ENCODE measurements at places on chromosomes 3 and 15.

DNA sequence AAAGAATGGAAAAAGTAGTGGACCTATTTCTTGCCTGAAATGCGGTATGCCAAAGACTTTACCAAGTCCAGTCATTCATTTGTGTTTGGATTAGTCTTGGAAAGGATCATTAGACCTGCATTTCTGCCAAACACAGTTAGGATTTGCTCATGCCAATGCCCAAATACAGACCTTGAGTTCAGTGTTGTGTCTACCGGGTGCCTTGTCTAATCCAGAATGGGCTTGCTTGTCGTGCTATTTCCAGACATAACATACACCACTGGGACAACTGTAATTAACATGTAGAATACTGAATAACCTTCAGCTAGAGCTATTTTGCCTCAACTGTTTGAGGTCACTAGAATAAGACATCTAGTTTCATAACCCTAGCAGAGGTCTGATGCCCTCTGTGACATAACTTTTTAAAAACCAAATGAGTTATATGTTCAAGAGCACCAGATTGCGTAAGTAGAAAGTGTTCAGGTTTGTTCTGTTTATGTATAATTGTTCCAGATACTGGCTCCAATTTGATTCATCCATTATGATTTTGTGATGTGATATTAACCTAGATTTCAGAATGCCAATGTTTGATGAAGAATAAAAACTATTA lies 145.3 kb upstream of the DPH6 start:
- no peak for DNase-seq

GRCh38 chr15:61558172-61559136 lies 329.4 kb upstream of the RORA start:
- no peak for DNase-seq

DNA sequence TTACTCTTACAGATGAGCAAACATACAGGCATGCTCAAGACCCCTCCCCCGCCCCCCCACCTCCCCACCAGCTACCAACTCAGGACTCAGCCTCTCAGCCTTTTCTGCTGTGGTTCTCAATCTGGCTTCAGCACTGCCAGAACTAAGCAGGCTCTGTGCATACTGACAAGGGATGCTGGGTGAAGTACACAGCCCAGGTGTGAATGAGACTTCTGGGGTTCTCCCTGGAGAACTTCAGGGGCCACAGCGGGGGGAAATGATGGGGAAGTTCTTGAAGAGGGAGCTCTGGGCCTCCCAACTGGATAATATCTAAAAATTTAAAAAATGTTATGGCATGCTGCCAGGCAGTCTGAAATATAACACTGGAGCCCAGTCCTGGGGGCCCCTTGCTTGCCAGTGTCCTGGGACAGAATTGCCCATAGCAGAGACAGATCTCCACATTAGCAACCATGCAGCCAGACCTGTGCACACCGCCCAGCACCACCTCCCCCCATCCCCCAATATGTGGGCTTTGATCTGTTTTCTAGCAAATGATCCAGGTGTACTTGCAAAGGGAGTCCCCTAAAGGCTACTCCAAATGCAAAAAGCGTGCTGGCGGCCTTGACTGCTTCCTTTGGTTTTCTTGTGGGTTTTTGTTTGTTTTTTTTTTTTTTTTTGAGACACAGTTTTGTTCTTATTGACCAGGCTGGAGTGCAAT lies 41.4 kb downstream of the PGPEP1L start:
- no peak for DNase-seq

DNA sequence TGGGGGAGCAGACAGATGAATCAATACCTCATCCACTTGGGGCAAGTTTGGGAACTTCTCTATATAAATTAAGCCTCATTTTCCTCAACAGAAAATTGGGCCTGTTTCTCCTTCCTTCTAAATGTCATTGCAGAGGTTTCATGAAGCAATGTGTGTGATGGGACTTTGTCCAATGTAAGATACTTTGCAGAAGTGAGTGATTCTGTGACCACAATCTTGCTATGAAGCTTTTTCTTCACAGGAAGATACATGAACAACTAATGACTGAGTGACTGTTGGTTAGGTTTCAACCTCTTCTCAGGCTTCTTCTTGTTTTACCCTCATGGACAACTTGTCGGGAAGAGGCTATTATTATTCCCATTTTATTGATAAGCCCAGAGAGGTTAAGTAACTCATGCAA lies 11.0 kb downstream of the TMEM45A start:
- no peak for DNase-seq

GRCh38 chr3:178618197-178618596 lies 82.0 kb downstream of the KCNMB2 start:
- no peak for DNase-seq

DNA sequence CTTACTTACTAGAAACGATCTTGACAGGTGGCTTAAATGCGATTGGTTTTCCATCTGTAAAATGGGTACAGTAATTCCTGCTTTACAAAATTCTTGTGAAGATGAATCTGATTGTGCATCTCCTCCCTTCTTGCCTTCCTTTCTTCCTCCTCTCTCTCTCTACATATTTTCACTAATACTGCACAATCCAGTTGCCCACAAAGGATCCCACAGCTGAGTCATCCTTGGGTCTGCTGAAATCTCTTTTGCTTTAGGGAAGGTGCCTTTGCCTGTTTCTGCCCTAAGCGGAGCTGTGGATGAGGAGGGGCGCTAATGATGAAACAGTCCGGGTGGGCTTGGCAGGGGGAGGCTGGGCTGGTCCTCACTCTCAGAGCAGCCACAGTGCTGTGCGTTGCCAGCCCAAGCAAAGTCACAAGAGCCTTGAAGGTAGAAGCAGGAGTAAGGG lies 46.1 kb downstream of the AMOTL2 start:
- DNase-seq, result no peak

DNA sequence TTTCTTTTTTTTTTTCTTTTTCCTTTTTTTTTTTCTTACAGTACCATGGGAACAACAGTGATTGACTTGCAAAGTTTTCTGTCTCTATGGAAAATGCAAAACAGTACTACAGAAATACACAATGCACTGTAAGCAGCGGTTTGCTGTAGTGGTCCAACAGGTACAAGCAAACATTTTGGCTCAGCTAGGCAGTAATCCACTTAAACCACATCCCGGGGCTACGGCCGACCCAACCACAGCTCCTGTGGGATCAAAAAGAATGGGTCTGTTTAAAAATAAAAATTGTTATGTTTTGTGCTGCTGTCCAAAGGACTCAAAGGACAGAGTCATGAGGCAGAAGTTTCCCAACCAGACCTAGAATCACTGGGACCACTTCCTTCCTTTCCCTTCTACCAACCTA lies 667.1 kb upstream of the ADAMTS9 start:
- DNase-seq, result peak; percentile 8

- DNase-seq, result no peak
Measured at GRCh38 chr3:187685948-187686347, 15.8 kb upstream of the SST start.

DNA sequence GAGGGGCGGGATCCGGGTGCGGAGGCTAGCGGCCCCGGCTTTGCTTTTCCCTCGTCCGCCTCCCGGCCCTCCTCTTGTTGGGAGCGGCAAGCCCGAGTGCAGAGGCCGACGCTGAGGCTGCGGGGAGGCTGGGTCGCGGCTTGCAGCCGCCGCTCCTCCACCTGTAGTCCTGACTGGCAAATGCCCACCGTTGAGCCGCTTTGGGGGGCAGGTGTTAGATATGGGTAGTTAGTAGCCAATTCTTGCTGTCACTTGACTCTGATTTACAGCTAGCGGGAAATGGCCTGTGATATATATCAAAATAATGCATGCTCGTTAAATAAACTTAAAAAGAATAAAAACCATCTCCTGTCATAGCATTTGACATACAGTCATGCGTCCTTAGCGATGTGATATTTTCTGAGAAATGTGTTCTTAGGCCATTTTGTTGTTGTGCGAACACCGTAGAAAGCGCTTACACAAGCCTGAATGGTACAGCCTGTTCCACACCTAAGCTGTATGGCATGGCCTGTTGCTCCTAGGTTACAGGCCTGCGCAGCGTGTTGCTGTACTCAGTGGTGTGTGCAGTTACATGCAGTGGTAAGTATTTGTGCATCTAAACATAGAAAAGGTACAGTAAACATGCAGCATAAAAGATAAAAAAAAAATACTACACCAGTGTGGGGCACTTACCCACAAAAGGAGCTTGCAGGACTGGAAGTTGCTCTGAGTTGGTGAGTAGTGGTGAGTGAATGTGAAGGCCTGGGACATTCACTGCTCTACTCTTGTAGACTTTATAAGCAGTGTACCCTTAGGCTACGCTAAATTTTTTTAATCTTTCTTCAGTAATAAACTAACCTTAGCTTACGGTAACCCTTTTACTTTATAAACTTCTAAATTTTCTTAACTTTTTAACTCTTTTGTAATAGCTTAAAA lies 873 bp downstream of the CAPN7 start:
- DNase-seq, result no peak

DNA sequence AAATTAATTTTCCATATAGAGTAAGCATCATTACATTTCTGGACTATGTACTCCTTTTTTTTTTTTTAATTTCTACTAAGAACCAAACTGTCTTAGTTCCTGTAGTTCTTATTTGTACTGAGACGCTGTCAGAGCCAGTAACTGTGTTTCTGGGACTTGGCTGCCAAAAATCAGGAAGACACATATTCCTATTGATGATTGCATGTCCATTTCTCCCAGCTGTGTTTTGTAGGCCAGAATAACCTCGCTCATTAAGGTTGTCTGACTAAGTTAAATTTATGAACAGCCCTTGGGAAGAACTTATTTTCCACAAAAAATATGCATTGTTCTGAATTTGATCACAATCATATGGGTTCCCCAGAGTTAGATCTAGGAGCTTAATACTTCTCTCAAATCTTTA lies 29.5 kb downstream of the PLSCR5 start:
- no peak for DNase-seq

DNA sequence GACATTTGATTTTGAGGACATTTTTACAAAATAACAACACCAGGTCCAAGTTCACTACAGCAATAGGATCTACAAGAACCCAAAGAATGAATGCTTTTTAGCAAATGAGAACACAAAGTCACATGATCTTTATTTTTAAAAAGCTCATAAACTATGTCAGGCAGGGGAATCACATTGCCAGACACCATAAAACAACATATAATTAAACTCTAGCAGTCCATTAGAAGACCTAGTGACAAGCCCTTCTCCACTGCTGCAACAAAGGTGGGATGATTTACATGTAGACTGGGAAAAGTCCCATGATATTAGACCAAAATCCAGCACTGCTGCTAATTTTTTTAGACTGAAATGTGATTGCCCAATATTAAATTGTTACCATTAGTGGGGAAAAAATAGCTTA lies 92.6 kb downstream of the FHIT start:
- peak; percentile 25 for DNase-seq

DNA sequence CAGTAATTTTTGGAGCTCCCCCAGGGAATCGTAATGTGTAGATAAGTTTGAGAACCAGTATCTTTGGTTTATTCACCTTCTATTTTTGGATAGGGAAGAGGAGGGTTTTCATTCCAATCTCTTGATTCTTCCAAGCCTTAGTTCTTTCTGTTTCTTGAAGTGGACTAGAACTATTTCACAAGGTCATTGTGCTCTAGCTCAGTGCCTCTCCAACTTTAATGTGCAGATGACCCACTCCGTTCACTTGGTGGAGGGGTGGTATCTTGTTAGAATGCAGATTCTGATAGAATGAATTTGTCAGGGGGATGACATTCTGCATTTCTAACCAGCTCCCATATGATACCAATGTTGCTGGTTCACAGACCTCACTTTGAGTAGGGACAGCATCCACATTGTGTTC lies 35.5 kb downstream of the COLQ start:
- DNase-seq, result no peak

Measured in NCI-H526 treated with DMSO at 0.1 percent for 48 hours (cell line).